ENCODE measurements at places on chromosomes 3 and 15. TPM values are rescaled to one million over a fixed set of nuclear protein-coding genes. Genes with fewer than 3 reads are reported as not detected.

- DNase-seq, result no peak
These were observed 131.8 kb downstream of the MDFIC2 start for GRCh38 chr3:70180664-70181063.

GRCh38 chr3:177294221-177294620 lies 96.9 kb upstream of the TBL1XR1 start:
- no peak for DNase-seq

Gene LMOD3
- total RNA-seq, result not detected

Gene PARP15
- 0.17 TPM for total RNA-seq

Gene IQCH
- total RNA-seq, result 1.4 TPM

DNA sequence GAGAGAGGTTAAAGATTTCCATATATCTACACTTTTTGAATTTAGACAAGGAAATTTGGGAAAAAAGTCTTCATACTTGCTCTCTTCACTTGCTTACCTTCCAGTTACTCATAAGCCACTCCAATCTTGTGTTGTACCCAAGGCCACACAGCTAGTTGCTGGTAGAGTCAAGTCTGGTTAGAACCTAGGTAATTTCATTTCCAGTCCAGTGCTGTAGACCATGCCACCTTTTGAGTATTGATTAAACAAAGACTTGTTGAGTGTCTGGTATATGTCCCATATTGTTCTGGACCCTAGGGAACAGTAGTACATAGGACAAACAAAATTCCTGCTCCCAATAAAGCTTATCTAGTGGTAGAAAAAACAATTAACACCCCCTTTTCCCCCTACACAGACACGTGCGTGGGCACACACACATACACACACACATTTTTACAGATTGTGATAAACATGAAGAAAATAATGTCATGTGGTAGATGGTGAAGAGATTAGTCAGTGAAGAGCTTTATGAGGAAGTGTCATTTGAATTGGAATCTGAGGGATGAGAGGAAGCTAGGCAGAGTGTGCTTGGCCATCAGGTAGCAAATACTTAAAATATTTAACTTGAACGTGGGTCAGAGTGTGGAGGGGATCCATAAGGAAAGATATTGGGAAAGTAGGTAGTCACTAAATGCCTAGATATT lies 2.1 kb downstream of the CMC1 start:
- DNase-seq, result no peak

All from dermis blood vessel endothelial cell (primary cell).